ENCODE measurements at places on chromosomes 11 and 22. TPM values are rescaled to one million over a fixed set of nuclear protein-coding genes. Genes with fewer than 3 reads are reported as not detected.

The B3GAT1 gene
- 32.4 TPM for total RNA-seq

The ZP1 gene
- not detected for total RNA-seq

The B4GALNT4 gene
- total RNA-seq = 76.3 TPM

The OR8G5 gene
- total RNA-seq = not detected

The DLG2 gene
- total RNA-seq = 17.0 TPM

The MLC1 gene
- total RNA-seq = not detected

The YPEL4 gene
- 0.13 TPM for total RNA-seq

The RASGRP2 gene
- 40.6 TPM for total RNA-seq

- peak overlapping the region; percentile 61 for H3K4me3 ChIP-seq
- peaks cover 7% of the 10 kb centered on the region for H3K4me1 ChIP-seq
- peak overlapping the region; percentile 88 for H3K27ac ChIP-seq
- DNase-seq = peak; percentile 52
- H3K27me3 ChIP-seq = no peaks in the 10 kb centered on the region
These were observed 116.7 kb upstream of the NTM start for GRCh38 chr11:131253656-131254151.

DNA sequence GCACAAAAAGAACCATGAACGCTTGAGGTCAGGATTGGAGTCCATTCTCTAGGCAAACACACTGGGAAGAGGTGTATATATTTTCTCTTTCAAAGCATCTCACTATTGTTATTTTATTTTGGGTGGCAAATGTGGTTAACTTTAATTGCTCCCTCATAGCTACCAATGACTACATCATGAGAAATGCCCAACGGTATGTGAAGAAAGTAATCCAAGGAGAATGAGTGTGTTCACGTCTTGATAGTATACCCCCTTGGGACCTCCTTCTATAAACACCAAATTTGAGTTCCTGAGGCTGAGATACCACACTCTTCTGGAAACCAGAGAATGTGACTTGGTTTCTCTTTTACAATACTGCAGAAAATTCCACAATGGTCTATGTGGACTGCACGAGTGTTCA, 15.8 kb downstream of the OR8D1 start:
- no peak for DNase-seq
- no peaks in the 10 kb centered on the region for H3K36me3 ChIP-seq
- no peak overlapping the region for H3K4me3 ChIP-seq
- H3K4me1 ChIP-seq = peaks cover 3% of the 10 kb centered on the region
- no peak overlapping the region for H3K27ac ChIP-seq

GRCh38 chr22:17268501-17269223, 49.4 kb upstream of the ADA2 start:
- DNase-seq = no peak
- no peaks in the 10 kb centered on the region for H3K36me3 ChIP-seq
- peaks cover 59% of the 10 kb centered on the region for H3K4me1 ChIP-seq

- no peaks in the 10 kb centered on the region for H3K4me1 ChIP-seq
- DNase-seq = no peak
- H3K27ac ChIP-seq = no peak overlapping the region
- H3K27me3 ChIP-seq = no peaks in the 10 kb centered on the region
- no peak overlapping the region for H3K4me3 ChIP-seq
These were observed 94.1 kb upstream of the NNMT start for GRCh38 chr11:114202011-114202609.

GRCh38 chr11:28730336-28730735, 622.1 kb downstream of the METTL15 start:
- H3K4me3 ChIP-seq = no peak overlapping the region
- no peaks in the 10 kb centered on the region for H3K27me3 ChIP-seq
- H3K4me1 ChIP-seq = no peaks in the 10 kb centered on the region
- no peaks in the 10 kb centered on the region for H3K36me3 ChIP-seq
- no peak overlapping the region for H3K27ac ChIP-seq
- no peak for DNase-seq

GRCh38 chr11:75159151-75159953, 8.4 kb downstream of the SLCO2B1 start:
- no peak overlapping the region for H3K4me3 ChIP-seq
- no peaks in the 10 kb centered on the region for H3K27me3 ChIP-seq
- no peaks in the 10 kb centered on the region for H3K36me3 ChIP-seq
- no peak for DNase-seq

DNA sequence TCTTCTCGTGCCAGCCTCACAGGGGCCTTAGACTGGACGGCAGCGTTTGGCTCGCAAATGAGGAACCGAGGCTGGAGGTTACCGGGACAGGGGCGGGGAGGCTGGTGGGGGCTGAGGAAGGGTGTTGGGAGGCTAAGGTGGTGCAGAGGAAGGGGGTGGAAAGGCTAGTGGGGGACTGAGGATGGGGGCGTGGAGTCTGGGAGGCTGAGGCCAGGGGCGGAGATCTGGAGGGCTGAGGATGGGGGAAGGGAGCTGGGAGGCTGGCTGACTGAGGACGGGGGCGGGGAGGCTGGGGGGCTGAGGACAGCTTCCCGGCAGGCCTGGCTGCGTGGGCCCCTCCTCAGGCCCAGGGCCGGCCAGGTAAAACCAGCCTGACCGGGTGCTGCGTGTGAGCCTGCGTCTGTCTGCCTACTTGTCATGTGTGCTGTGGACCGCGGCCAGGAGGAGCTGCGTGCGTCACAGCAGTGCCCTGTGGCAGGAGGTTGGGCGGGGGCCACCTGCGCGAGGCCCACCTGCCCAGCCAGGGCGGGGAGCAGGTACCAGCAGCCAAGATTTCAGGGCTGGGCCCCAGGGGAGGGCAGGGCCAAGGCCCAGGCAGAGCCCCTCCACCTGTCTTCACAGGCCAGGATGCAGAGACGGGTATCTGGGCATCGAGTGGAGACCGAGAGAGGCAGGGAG, 9.4 kb upstream of the PIM3 start:
- no peak for DNase-seq
- H3K4me3 ChIP-seq = no peak overlapping the region
- H3K27me3 ChIP-seq = no peaks in the 10 kb centered on the region
- no peaks in the 10 kb centered on the region for H3K36me3 ChIP-seq

- no peaks in the 10 kb centered on the region for H3K4me1 ChIP-seq
- H3K27me3 ChIP-seq = no peaks in the 10 kb centered on the region
- H3K36me3 ChIP-seq = no peaks in the 10 kb centered on the region
These were observed 254.4 kb downstream of the OPCML start for GRCh38 chr11:133277886-133278285.

DNA sequence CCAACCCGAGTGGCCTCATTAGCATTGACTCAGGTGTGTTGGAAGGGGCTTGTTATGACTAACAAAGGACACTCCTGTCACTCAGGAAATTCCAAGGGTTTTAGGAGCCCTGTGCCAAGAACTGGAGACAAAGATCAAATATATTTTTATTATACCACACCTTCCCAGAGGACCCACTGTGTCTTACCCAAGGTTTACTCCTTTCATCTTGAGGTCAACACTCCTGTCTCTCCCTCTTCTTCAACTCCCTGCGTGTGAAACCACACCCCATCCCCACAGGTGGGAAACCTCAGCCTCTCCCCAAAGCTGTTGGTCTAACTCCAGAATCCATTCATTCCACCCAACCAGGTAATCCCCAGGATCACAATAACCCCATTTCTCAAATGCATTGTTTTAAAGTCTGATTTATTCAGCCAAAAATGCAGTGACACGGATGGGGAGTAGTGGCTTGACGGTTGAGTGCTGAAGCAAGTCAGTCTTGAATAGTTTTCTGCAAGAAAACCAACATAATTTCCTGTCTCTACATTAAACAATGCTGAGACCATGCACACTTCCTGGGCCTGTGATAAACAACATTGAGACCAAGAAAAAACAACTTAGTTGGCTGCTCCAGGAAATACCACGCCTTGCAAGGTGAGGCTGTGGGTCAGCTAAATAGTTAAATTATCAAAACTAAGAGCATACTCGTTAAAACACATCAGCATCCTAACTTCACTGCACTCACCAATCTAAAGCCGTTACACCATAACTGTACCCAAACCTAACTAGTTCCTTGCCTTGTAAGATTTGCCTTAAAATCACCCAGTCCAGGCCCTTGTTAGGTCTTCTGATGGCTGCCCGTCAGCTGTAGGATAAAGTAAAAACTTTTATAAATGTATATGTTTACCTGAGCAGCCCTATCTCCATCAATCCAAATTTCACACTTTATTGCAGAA, 38.5 kb upstream of the SPON1 start:
- H3K4me1 ChIP-seq = peaks cover 2% of the 10 kb centered on the region
- H3K36me3 ChIP-seq = no peaks in the 10 kb centered on the region
- H3K27me3 ChIP-seq = no peaks in the 10 kb centered on the region

GRCh38 chr11:125274309-125274708, 109.8 kb downstream of the PKNOX2 start:
- H3K27ac ChIP-seq = no peak overlapping the region
- H3K4me1 ChIP-seq = peaks cover 1% of the 10 kb centered on the region
- no peak overlapping the region for H3K4me3 ChIP-seq
- no peaks in the 10 kb centered on the region for H3K27me3 ChIP-seq

DNA sequence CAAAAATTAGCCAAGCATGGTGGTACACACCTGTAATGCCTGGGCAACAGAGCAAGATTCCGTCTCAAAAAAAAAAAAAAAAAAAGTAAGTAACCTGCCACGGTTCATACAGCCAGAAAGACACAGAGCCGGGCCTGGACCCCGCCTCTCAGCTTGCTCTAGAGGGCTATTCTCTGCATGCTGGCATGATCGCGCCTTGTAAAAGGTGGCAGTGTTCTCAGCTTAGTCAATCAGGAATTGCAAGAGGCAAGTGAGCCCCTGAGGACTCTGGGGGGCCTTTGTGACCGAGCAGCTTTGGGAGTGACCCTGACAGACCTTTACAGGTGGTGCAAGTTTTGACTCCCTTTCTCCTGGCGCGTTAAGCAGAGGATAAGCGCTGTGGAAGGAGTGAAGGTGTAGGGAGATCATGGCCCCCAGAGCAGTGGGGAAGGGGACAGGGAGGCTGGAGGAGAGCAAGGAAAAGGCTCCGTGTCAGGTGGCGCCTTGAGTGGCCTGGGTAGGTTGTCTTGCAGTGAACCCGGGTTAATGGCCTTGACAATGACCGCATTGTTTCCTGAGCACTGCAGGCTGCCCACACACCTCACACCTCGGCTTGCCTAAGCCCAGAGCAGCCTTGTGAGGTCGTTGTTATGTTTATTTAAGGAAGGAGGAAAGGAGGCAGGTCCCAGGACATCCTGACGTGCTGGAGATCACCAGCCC, 48.9 kb downstream of the CDPF1 start:
- peaks cover 3% of the 10 kb centered on the region for H3K4me1 ChIP-seq
- no peaks in the 10 kb centered on the region for H3K27me3 ChIP-seq
- peak; percentile 65 for DNase-seq
- H3K27ac ChIP-seq = peak overlapping the region; percentile 42

- H3K27me3 ChIP-seq = no peaks in the 10 kb centered on the region
- no peaks in the 10 kb centered on the region for H3K36me3 ChIP-seq
- no peak for DNase-seq
These were observed 7.3 kb upstream of the C11orf86 start for GRCh38 chr11:66967670-66968425.

GRCh38 chr11:79100093-79100910, 340.5 kb downstream of the TENM4 start:
- H3K4me3 ChIP-seq = no peak overlapping the region
- H3K27me3 ChIP-seq = no peaks in the 10 kb centered on the region
- no peaks in the 10 kb centered on the region for H3K4me1 ChIP-seq
- DNase-seq = peak; percentile 57
- no peaks in the 10 kb centered on the region for H3K36me3 ChIP-seq
- H3K27ac ChIP-seq = no peak overlapping the region

DNA sequence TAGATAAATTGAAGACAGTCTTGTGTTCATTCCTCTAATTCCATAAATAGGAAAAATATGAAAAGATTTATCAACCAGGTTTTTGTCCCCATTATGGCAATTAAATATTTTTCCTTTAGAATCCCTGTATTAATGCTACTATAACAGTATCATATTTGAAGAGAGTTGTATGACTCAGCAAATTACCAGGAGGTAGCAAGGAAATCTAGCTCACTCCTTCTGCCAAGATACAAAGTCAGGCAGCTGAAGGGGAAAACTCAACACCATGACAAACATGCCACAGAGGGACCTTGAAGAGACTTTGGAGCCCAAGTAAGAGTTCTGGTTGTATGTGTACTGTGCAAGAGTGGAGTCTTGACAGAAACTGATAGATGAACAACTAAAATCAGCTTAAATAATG, 143.3 kb downstream of the GUCY1A2 start:
- H3K36me3 ChIP-seq = no peaks in the 10 kb centered on the region
- H3K4me1 ChIP-seq = no peaks in the 10 kb centered on the region
- DNase-seq = no peak
- H3K27ac ChIP-seq = no peak overlapping the region
- H3K4me3 ChIP-seq = no peak overlapping the region
- H3K27me3 ChIP-seq = no peaks in the 10 kb centered on the region

GRCh38 chr11:123186286-123186685, 8.8 kb downstream of the CLMP start:
- no peak for DNase-seq
- no peaks in the 10 kb centered on the region for H3K36me3 ChIP-seq
- peaks cover 9% of the 10 kb centered on the region for H3K4me1 ChIP-seq

Measured in H1 (cell line).